Globus pallidus (tissue), 1 donor: ENCODE measurements at places on chromosomes 13 and 19.

GRCh38 chr19:40143612-40144011 is 47.6 kb upstream of the MAP3K10 start:
- DNase-seq = no peak

GRCh38 chr19:11425719-11426457 is 6.8 kb upstream of the RGL3 start:
- DNase-seq = no peak

- peak; percentile 84 for DNase-seq
Measured at GRCh38 chr13:113647351-113648215, 10.4 kb downstream of the ATP4B start.

DNA sequence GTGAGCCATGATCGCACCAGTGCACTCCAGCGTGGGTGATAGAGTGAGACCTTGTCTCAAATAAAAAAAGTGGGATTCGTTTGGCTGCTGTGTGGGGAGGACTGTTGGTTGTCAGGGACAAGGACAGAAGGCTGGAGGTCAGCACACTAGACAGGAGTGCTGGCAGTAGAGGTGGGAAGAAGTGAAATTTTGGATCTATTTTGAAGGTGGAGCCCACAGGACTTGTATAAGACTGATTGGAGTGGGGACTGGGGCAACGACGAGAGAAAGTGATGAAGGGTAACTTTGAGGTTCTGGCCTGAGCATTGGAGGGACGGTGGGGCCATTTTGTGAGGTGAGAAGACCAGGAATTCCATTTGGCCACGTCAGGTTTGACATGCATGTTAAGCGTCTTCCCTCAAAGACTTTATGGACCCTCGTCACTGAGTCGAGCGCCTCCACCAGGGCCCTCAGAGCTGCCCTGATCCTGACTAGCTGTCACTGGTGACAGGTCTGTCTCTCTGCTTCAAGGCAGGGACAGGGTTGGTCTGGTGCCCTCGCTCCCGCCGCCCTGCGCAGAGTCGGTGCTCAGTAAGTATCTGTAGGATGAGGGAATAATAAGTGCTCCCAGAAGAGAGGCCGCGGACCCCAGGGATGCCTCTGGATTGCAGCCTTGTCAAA is 673 bp downstream of the CTU1 start:
- no peak for DNase-seq

GRCh38 chr13:84917252-84917878 is 881.9 kb downstream of the SLITRK6 start:
- DNase-seq = peak; percentile 43
